Hepatic stellate cell (primary cell): ENCODE measurements at places on chromosomes 2 and 18.

GRCh38 chr2:19754907-19755306 lies 146.9 kb downstream of the TTC32 start:
- no peak for DNase-seq

DNA sequence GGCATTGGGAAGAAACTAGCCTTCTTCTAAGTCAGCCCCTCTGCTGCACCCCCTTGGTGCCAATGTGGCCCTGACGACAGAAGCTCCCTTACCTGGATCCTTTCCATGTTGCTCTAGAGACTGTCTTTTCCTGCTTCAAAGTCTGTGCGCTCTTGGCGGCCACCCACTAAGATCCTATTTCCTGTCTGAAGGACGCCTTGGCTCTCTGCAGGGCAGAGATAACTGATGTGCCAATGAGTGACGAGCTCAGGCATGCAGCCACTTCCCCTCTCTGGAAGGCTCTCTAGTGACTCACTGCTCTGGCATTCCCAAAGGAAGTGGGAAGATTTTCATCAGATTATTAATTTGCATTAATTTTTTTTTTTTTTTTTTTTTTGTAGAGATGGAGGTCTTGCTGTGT lies 273.5 kb downstream of the CDH20 start:
- DNase-seq: peak; percentile 69

DNA sequence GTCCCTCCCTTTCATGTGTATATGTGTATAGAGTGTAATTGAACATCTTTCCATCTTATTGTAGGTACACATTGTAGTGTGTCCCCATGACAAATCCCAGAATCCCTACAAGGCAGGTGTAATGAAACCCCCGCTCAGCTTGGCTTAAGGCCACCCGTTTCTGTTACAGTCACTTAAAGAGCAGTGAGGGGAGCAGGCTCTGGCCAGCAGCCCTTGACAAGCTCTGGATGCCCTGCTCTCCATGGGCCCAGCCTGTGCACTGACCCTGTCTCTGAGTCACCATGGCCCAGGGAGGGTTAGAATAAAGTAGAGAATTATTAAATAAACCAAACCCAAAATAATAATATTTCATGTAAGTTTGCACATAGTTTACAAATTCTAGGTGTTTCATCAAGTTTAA lies 17.2 kb upstream of the MAL start:
- DNase-seq: no peak

- no peak for DNase-seq
These were observed 2.4 kb upstream of the STK11IP start for GRCh38 chr2:219595256-219595655.

DNA sequence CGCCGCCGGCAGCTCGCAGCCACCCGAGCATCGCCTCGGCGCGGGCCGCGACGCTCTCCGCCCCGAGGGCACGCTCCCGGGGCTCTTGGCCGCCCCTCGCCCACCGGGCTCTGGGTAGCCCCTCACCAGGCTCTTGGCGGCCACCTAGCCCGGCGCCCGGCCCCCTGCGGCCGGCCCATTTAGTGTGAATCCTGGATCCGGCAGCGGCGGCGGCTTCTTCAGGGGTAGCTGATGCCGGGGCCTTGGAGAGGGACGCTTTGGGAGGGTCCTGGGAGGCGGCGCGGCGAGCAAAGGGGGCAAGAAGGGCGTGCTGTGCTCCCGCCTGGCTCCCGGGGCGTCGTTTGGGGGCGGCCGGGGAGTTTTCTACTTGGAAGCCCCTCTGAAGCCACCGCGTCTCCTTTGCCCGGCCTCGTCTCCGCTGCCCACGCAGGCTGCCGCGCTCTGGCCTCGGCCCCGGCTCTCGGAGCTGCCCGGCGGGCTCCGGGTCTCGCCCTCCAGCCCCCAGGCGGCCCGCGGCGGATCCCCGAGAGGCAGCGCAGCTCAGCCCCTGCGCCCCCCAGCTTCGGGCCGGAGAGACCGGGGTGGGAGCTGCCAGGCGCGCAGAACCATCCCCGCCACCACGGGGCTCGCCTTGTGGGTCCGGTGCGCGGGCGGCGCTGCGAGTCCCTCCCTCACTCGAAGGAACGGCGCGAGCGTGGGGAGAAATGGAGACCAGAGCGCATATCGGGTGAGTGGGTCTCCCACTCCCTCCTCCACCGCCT lies 509 bp downstream of the PIEZO2 start:
- DNase-seq: no peak

DNA sequence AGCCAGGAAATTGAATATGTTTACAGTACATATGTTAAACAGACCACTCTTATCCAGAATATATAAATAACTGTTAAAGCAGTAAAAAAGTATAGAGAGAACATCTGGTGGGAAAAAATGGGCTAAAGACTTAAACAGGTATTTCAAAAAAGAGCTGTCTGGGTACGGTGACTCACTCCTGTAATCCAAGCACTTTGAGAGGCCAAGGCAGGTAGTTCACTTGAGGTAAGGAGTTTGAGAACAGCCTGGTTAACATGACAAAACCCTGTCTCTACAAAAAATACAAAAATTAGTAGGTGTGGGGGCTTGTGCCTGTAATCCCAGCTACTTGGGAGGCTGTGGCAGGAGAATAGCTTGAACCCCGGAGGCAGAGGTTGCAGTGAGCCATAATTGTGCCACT lies 171.4 kb upstream of the FSIP2 start:
- no peak for DNase-seq

GRCh38 chr2:198961547-198961946 lies 496.2 kb downstream of the SATB2 start:
- DNase-seq: no peak

- no peak for DNase-seq
These were observed 672.3 kb upstream of the REG3G start for GRCh38 chr2:78353168-78353567.
